ENCODE measurements at places on chromosomes 1 and 21.
A peak's percentile ranks its signal among the peaks of the same experiment; 100 is the strongest.

DNA sequence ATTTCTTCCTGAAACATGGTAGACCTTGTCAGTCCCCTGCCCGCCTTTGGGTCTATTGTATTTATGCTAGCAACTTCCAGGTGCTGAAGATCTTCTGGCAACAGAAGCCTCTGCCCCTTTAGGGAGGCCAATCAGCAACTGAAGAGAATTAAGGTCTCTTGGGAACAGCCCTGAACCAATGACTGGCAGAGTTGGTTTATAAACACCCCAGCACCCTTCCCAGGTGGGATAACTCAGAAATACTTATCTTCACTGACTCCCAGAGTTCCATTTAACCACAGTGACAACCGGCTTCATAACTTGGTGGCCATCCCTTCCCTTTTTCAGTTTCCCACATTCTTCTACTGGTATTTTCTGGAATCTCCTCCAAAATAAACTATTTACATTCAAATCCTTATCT, 27.2 kb upstream of the TMCO1 start:
- no peak for DNase-seq

- DNase-seq, result no peak
These were observed 71.3 kb upstream of the NGF start for GRCh38 chr1:115409094-115410015.

DNA sequence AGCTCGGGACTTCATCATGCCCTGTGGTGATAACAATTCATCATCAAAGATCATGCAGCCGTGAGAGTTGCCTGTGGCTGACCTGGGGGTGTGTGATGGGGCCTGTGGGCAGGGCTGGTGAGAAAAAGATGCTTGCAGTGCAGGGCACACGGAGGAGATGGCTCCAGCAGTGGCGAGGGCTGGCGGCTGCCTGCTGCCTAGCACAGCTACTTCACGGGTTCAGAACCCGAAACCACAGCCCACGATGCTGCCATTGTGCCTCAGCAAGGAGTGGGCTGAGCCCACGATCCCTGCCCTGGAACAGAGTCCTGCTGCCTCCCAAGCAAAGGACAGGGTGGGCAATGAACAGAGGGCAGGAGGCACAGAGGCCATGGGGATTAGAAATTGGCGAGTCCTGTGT, 631 bp upstream of the KRTAP10-9 start:
- DNase-seq, result no peak

GRCh38 chr1:36162680-36163239, 6.8 kb downstream of the MAP7D1 start:
- no peak for DNase-seq

- DNase-seq, result no peak
These were observed 31.2 kb upstream of the CSF3R start for GRCh38 chr1:36513676-36514473.

GRCh38 chr21:42125571-42126544, 54.7 kb downstream of the UMODL1 start:
- DNase-seq, result peak; percentile 52

DNA sequence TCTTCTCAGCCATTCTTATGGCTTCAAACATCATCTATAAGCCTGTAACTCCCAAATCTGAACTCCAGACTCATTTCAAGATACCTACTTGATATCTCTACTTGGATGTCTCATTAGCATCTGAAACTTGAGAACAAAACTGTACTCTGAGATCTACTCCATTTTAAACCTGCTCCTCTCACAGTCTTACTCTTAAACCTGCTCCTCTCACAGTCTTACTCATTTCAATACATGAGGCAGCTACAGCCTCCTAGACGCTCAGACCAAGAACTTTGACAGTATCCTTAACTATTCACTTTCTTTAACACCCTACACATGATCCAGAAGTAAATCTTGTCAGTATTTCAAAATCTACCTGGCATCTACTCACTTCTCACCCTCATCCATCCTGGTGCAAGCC, 54.3 kb downstream of the NBPF6 start:
- no peak for DNase-seq

DNA sequence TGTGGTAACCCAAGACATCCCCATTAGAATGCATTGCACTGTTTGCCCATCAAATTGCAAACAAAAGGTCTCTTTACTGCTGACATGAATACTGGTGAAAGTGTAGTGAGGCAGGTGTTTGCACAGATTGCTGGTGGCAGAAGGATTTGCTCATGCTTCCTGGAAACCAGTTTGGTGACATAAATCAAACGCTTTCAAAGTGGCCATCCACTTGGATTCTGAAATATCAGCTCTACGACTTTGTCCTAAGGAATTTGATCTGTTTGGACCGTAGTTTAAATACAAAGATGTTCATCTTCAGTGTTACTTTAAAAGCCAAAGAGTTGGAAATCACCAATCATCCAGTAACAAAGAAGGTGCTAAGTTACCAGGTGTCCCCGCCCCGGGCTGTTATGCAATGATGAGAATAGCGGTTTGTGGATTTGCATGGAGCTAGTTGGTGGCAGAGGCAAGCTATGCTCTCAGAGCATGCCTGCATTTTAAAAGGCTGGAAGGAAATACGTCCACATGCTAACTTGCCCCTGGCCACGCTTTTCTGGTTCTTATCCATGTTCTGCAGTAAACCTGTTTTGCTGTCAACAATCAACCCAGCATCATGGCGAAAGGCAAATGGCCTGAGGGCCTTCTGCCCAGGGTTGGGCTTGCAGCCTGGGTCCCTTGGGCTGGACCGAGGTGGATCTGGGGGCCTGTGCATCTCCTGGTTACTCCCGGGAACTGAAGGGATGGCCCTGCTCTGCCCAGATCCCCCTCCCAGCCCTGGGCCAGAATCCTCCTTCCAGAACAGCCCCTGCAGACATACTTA, 49.2 kb downstream of the UMODL1 start:
- DNase-seq, result no peak

DNA sequence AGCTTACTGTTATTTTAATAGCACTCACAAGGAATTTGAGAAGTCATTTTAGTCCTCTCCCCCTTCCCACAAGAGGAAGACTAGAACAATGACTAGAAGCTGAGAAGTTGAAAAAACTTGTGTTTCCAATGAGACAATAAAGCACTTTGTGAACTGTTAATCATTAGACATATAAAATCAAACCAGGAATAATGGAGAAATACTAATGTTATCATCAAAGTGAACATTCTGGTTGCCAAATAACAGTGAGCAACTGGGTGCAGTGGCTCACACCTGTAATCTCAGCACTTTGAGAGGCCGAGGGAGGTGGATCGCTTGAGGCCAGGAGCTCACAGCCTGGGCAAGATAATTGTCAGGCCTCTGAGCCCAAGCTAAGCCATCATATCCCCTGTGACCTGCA, 54.0 kb upstream of the RASAL2 start:
- DNase-seq, result no peak

GRCh38 chr1:9345922-9346321, 53.2 kb downstream of the SPSB1 start:
- no peak for DNase-seq

DNA sequence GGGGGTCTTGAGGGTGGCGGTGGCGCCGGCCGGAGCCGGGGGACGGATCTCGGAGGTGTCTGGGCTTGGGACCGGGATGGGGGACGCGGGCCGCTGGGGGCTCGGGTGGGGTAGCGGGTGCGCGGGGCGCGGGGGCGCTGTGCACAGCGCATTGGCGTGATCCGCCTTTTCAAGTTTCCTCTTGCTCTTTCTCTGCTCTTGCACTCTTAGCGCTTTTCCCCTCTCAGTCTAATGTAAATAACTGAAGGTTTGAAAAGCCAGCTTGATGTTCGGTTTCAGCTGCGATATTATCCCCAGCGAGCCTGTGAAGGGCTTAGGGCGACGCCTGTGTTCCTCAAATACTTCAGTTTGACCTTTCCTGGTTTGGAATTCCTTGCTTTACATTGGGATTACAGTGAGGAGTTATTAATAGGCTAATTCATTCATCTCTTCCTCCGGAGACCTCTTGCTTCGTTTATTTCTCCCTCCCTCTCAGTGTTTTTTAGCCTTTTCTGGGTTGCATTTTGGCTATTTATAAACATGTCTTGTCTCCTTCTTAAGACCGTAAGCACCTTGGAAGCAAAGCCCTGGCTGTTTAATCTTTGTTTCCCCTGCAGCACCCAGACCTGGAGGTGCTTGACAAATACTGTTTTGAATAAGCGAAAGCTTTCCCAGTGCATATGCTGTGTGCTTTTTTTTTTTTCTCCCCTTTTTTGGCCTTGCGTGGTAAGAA, 693 bp downstream of the RAB4A start:
- peak; percentile 52 for DNase-seq

DNA sequence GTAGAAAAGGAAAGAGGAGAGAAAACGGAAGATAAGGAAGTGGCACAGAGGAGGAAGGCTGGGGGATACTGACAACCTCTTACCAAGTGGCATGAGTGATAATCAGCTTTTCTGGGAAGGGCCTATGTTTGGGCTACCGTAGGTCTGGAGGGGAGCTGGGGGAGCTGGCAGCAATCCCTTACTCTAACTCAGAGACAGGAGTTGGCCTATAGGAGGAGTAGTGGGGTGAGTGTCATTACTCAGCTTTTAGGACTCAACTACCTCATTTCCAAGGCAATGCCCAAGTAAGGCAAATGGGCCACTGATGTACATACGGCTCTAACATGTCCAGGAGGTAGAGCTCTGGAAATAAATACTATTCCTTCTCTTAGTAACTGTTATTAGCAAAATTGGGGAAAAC, 48.7 kb upstream of the DMRTA2 start:
- DNase-seq, result no peak

GRCh38 chr1:24895511-24895910, 34.6 kb downstream of the RUNX3 start:
- DNase-seq, result no peak

DNA sequence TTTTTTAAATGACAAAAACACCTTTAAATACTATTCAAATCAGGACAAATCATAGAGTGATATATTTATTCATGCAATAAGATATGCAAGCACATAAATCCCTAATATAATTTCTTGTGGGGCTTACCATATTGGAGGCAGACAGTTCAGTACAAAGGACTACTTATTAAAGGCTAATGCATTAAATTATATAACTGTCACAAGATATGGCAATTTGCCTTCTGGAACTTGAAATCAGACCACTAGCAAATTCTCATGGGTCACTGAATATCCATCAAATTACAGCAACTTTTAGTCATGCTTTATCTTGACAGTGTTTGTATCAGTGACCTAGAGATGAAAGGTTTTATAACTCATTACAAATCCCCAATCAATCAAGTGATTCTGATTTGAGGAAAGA, 54.1 kb upstream of the NCAM2 start:
- no peak for DNase-seq

- no peak for DNase-seq
These were observed 25.3 kb upstream of the BTG2 start for GRCh38 chr1:203280061-203280460.

GRCh38 chr1:238457610-238458009, 566.9 kb upstream of the ZP4 start:
- no peak for DNase-seq

GRCh38 chr1:153945795-153946621, 510 bp downstream of the DENND4B start:
- peak; percentile 68 for DNase-seq

GRCh38 chr1:58885998-58886397, 102.2 kb upstream of the JUN start:
- no peak for DNase-seq

DNA sequence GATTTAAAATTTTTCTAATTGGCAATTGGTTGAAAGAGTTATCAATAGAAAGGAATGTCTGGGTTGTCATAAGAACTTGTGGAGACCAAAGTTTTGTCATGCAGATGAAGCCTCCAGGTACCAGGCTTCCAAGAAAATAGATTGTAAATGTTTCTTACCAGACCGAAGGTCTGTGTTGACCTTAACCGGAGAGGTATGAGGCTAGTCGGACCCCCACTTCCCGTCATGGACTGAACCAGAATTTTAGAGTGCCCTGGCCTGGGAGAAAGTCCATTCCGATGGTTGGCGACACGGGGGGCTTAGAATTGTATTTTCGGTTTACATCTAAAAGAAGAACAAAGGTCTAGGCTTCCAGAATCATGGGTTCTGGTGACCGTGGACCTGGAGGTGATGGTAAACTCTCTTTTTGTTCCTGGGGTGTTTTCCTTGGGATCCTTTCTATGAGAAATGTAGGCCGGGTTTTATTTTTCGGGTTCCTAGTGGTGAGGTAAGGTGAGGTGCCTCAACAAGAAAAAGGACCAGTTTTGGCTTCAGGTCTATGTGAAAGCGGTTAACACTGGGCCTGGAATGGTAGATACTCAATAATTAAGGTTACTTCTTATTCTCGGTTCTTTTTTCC, 405 bp upstream of the UHMK1 start:
- DNase-seq, result no peak

- no peak for DNase-seq
These were observed 609.6 kb downstream of the BRINP3 start for GRCh38 chr1:189868021-189868420.

DNA sequence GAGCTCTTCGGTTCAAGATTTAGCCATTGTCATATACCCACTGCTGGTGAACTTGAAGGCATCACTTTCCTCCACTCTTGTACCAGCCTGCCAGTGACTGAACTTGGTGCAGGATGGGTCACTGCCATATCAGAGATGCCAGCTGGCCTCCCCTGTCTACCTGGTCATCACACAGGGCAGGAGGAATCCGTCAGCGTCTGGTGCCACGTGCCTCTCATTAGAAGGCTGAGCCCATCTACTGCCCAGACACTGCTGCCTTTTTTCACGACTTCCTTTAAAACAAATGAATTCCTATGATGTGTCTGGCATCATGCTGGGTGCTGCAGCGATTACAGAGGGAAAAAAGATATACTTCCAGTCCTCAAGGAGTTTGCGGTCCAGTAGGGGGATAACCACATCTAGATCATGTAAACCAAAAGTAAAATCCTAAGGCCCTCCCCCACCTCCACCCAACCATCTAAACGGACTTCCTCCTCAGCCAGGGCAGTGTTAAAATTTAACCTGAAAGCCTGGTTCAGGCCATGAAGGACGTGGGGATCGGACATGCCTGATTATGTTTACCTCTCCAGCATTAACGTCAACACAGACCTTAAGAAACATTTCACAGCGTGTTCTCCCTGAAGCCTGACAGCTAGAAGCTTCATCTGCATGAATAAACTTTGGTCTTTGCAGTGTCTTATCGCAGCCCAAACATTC, 29.2 kb upstream of the PDE9A start:
- no peak for DNase-seq

GRCh38 chr1:110438893-110439292, 12.1 kb upstream of the PROK1 start:
- no peak for DNase-seq

- no peak for DNase-seq
These were observed 1685.4 kb downstream of the MRPL39 start for GRCh38 chr21:23921670-23922418.

DNA sequence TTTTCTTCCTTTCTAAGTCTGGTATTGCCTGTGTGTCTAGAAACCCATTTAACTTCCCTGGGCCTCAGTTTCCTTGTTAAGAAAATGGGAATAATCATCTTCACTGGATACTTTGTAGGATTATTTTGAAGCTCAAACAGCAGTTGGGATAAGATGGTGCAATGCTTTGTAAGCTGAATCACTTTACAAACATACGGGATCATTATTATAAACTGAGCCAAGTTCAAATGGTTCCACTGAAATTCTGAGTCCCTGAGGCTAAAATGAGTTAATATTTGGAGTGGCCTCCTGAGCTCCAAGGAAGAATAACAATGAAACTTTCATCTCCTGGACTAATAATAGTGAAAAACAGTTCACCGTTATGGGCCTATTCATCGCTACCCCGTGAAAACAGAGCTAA, 388.0 kb downstream of the PLPP3 start:
- DNase-seq, result no peak

All from HEK293T (cell line).